ENCODE measurements at places on chromosomes 4 and X.
A peak's percentile ranks its signal among the peaks of the same experiment; 100 is the strongest.

DNA sequence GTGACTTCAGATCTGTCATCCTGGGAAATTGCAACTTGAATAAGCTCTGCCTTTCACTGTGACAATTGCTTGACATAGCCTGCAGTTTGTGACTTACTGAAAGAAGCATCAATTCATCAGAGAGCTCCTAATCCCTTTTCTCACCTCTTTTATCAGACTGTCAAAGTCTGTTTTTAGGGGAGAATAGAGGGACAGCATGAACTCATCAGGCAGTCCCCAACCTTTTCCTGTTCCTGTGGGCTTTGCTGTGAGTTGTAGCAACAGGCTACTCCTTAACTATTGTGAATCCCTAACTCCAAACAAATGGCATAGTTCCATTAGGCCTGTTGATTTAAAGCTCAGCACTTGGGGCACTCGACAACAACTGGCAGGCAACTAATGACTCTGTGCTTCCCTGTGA lies 64.9 kb downstream of the DOCK11 start:
- DNase-seq = no peak

GRCh38 chr4:139528377-139529005 lies 27.5 kb downstream of the SETD7 start:
- DNase-seq = no peak

DNA sequence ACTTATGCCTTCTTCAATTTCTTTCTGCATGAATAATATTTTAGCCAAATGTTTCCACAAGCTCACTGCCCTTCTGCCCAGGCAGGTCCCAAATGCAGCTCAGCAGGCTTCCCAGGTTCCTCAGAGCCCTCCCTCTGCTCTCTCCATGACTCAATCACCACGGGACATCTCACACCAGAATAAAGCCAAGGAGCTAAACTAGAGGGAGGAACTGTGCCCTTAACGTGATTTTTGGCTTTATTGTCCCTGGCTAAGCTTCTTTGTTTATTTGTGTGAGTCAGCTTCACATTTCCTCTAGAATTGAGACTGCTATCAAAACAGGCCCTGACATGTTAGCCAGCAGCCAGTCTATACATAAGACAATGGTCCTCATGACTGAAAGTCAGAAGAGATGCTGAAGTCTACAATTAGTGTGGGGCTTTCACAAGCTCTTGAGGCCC lies 186.4 kb upstream of the GALNT7 start:
- DNase-seq = no peak

DNA sequence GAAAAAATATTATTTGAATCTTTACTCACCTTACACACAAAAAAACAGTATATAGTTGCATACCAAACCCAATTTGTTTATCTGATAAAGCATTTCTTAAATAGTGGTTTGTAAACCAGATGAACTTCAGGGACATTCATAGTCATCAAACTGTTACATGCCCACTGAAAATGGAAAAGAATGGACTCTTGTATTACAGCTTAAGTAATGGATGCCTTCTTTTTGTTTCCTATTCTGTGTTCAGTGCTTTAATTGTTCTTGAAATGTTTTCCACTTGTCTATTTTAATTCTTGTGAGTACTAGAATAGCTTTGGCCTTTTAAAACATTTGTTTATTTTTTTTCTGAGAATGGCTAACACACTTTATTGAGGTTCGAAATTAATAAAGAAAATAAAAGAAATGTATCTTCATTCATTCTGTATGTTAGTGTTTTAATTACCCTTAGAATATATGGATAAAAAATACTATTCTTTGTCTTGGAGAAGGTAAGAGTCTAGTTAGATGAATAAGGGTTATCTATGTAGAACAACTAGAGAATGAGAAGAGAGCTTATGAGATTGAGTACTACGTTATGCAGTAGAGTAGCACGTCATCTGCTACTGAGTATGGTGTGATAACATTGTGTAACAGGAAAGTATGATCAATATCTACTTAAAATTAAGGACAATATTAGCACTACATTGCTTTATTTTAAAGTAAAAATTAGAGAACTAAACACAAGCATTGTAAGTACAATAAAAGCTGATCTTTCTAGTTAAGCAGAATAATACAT lies 9.9 kb downstream of the CPEB2 start:
- no peak for DNase-seq

DNA sequence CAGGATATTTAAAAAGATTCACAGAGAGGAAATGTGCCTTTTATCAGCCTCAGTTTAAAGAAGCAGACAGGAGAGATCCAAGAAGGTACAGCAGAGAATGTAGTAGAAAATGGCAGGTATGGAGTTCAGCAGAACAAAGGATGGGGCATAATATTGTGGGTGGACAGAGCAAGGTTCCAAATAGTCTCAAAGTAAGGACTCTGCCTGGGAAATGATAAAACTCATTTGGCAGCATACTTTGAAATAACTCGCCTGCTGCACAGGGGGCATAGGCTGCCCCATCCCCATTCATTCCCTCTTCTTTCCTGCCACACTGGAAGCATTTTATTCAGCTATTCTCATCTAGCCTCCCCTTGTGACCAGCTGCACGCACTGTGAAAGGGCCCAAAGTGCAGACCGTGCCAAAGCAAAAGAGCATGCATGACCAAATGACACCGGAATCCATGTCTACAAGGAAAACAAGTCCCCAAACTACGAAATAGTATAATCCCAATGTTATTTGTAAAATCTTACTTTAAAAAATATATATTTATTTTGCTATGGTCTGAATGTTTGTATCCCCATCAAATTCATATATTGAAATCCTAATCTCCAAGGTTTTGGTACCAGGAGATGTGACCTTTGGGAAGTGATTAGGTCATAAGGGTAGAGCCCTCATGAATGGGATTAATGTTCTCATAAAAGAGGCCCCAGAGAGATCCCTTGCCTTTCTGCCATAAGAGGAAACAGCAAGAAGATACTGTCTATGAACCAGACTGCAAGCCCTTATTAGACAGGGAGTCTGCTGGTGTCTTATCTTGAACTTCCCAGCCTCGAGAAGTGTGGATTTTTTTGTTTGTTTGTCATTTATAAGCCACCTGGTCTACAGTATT lies 77.4 kb upstream of the PRSS48 start:
- DNase-seq = peak; percentile 62

DNA sequence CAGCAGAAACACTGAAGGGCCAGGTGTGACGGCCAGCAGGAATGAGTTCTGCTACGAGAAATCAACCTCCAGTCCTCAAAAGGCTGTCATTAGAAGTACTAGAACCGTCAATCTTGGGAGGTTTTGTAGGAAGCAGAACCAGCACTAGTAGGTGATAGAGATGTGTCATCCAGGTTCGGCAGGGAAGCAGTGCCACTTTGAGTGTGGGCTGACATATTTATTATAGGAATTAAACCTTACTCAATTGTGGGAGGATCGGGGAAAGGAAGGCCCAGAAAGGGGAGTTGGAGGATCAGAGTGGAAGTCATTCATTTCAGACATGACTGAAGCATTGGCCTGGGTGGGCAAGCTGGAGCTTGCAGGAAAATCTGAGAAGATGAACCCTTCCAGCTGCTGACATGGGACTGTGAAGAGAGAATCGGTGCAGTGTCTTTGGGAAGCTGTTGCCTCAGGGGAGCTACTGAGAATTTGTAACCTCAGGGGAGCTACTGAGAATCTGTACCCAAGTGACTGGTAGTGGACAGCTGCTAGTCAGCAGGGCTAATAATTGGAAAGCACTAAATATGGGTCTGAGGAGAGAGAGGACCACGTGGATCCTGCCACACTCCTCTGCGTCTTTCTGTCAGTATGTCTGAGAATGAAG lies 177.4 kb downstream of the SPRY1 start:
- no peak for DNase-seq

All from hypothalamus (tissue), 51 donors.